ENCODE measurements at places on chromosomes 11 and 22.

DNA sequence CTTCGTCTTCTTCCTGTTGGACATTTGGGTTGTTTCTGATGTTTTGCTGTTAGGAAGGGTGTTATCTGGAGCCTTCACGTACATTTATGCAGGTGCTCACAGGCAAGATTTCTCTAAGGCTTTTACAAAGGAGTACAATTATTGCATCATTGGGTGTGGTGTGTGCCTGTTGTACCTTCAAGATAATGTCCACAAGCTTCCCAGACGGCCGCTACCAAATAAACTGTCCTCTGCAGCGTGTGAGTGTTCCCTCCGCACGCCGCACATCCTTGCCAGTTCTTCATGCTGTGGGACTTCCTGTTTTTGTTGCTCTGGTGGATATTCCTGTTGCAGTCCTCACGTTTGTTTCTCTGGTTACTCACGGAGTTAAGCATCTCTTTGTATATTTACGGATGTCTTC, 133.3 kb downstream of the TBC1D22A start:
- no peak for DNase-seq

GRCh38 chr11:132058211-132058772, 687.9 kb downstream of the NTM start:
- DNase-seq = no peak

GRCh38 chr11:128069665-128070064, 517.7 kb downstream of the ETS1 start:
- no peak for DNase-seq

DNA sequence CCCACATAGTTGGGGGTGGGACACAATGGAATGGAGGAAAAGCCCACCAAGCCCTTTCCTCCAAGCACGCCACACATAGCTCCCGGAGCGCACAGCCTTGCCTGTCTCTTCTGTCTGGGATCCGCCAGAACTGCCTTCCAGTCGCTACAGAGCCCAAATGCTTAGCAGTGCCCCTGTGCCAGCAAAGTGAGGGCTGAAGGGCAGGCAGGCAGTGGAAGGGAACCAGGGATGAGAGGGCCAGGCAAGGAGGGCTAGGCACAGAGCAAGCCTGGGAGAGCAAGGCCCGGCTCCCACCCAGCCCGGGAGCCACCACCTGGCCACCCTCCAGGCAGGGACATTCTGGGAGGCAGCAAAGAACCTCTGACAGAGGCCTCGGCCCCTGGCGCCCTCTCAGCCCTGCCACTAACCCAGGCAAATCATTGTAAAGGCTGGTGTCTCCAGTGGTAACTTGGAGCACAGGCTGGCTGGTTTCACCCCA, 32.5 kb downstream of the PPP2R1B start:
- DNase-seq = no peak

DNA sequence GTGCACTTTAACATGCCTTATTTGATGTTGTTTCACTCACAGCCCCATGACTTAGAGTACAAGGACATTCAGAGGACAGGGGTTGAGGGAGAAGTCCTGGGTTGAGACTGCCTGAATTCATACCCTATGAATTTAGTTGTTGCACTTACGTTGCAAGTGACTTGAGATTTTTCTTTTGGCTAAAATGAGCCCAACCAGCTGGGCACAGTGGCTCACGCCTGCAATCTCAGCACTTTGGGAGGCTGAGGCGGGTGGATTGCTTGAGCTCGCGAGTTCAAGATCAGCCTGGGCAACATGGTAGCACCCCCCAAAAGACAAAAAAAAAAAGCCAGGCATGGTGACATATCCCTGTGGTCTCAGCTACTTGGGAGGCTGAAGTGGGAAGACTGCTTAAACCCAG, 7.3 kb upstream of the GRK3 start:
- no peak for DNase-seq

DNA sequence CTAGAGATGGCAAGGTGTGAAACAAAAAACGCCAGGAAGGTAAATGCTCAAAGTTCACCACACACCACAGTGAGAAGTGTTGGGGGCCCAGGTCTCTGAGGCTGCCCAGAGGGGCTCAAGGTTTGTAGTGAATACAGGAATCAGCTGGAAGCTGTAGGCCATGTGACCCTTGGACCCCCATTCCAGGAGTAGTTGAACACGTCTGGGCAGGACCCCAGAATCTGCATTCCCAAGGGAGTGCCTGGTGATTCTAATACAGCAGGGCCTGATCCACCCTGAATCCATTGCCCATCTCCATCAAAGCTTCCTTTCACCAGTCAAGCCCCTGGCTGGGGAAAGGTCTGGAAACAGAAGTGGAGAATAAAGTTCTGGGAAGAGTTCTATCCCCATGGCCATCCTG, 70.8 kb upstream of the B3GAT1 start:
- DNase-seq = no peak

GRCh38 chr22:50174382-50175190, 4.1 kb downstream of the PANX2 start:
- no peak for DNase-seq

DNA sequence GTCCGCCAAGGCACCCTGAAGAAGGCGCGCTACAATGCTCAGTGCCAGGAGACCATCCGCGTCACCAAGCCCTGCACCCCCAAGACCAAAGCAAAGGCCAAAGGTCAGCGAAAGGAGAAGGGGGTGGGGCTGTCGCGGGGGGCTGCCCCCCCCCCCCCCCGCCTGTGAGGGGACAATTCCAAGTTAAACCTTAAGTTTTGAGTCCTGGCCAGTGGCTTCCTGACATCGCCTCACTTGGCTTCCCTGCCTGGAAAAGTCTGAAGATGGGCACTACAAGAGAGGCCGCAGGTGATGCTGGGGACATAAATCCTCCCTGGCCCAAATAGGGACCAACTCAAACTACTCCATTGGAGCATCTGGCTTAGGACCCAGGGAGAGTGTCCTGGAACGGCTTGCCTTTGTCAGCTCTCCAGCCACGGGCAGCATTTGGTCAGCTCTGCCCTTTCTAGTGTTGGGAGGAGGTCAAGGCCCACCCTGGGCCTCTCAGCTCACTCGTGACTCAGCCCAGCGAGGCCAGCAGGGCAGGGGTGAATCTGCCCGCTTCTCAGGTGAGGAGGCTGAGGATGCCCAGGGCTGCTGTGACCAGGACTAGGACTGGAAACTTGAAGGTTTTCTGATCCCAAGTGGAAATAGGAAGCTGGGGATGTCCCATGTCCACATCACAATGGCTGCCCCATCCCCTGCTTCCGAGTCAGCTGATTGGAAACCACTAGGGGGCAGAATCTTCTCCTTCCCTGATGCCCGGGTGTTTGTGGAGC, 1.4 kb downstream of the MDK start:
- no peak for DNase-seq

DNA sequence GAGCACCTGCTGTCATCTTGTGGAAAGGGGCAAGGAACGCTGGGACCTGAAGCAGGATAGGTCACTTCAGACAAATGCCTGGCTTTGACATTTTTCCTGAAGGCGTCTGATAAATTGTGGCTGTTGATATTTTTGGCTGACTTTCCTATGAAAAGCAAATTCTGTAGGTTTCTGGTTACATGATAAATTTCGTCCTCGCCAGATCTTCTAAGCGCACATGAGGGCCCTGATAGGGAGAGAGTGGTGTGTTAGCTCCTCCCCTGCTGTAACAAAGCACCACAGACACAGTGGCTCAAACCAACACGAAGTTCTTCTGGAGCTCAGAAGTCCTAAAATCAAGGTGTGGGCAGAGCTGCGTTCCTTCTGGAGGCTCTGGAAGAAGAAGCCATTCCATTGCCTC, 19.6 kb downstream of the APOL4 start:
- DNase-seq = no peak

DNA sequence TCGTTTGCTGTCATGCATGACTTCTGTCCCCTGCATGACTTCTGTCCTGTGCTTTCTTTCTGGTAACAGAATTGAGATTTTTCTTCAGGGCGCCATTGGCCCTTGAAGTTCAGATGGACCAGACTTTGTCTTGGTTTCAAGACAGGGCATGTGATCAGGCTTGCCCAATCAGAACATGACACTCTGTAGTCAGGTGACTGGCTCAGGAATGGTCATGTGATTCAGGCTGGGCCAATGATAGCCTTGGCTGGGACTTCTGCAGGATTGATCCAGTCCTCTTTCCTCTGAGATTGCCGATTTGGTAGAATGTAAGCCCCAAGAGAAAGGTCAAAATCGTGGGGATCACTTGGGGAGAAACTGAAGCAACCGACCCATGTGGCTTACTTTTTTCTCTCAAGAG, 90.5 kb upstream of the ALX4 start:
- no peak for DNase-seq

DNA sequence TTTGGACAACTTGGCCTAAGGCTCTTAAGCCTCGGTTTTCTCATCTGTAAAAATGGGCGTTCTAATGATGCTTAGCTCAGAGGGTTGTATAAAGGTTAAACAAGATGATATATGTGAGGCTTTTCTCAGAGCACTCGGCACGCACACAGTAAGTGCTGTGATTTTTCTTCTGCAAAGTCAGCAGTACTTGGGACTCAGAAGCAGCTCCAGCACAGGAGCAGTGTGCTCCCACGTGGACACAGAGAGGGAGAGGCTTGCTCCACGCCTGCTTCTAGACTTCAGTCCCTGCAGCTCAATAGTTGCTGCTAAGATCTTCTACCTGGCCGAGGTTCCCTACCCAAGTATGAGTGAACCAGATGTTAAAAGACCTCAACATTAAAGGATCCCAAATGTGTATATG, 39.9 kb upstream of the PHF21A start:
- no peak for DNase-seq

GRCh38 chr11:128627666-128628324, 40.4 kb upstream of the ETS1 start:
- peak; percentile 36 for DNase-seq

GRCh38 chr22:44386386-44387035, 73.8 kb upstream of the SHISAL1 start:
- DNase-seq = no peak

- peak; percentile 13 for DNase-seq
Measured at GRCh38 chr11:10653946-10654810, 39.4 kb downstream of the IRAG1 start.

DNA sequence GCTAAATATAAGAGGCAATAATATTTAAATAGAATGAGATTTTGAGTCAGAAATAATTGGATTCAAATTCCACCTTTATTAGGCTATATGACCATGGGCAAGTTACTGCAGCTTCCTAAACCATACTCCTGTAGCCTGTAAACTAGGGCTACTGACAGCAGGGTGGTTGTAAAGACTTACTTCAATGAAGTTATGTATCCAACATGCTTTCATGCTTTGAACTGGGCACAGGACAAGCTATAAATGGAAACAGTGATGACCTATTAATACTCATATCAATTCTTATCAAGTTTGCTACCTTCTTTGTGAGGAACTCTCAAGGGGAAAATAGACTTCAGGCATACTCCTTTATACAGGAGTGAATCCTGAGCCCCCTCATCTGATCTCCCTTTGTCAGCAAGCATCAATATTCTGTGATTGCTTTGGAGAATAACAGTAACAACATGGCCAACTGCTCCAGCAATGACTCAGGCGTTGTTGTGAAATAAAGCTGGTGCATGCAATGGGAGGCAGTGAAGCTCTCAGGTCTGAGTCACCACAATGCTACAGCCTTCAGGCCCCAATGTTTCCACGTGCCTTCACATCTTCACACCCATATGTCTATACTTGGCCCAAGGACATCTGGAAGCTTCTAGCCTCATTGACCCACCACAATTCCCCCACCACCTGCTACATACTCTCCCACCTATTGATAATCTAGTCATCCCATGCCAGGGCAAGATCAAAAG, 102.5 kb downstream of the KCNA4 start:
- DNase-seq = no peak

DNA sequence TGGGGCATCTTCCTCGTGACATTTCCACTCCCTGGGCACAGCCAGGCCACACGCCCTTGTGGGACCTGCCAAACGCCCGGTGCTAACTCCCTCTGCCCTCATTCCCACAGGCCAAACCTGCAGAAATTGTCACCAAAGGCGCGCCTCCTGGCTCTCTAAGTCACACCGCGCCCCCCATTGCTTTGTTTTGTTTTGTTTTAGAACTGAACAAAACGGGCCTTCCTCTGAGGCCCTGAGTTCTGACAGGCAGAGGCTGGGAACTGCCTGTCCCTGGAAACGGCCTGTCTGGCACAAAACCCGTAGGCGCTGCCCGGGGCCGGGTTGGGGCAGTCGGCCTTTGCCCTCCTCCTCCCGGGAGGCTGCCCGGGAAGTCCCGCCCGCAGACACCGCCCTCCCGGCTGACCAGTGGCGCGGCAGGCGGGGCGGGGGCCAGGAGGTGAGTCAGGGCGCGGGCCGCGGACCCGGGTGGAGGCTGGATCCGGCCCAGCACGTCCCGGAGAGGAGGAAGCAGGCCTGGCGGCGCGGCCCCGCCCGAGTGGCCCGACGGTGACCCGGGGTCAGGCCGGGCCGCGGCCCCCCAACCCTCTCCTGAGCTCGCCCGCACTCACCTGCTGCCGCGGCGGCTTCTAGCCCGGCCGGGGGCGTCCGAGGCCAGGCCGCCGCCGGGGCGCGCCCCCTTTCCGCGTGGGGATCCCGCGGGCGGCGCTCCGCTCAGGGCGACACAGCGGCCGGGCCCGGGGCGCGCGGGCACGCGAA, 465 bp downstream of the SUN2 start:
- peak; percentile 64 for DNase-seq

DNA sequence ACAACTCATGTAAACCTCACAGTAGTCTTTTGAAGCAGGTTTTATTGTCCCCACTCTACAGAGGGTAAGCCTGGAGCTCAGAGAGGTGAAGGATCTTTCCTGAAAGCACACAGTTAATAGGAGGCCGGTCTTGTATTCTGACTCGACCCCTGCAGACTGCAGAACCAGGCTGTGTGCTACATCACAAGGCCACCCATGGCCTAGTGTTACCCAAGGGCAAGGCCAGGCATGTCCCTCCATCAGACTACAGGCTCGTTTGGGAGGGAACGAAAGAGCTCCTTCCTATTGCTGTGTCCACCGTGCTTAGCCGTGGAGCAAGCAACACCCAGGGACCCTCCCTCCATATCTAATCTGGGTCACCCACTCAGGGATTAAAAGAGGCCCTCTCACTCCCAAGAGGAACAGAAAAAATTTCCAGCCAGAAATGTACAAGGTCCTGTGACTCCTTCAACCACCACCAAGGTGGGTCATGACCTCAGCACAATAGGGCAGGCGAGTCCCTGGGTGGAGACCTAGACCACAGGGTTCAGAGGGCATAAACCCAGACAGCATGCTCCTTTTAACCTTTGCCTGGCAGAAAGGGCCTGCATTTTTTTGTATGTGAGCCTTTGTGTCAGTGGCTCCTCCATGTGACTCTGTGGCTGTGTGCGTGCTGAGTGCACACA, 6.3 kb upstream of the SMIM35 start:
- no peak for DNase-seq

DNA sequence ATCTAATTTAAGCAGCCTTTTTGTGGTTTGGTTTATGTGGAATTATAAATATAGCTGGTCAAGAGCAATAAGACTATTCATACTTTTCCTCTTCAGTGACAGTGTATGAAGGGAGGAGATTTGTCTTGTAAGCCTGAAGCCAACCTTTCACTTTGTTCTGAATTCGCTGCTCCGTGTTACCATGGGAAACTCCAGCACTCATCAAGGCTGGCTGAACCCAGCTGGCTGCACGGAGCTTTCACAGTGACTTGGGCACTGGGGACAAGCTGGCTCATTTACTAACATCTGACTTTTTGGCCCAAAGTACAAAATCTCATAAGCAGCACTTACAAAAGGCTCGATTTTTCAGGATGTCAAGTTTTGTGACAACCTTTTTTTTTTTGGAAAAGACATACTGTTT, 120.4 kb upstream of the GRIA4 start:
- no peak for DNase-seq

GRCh38 chr11:62603072-62603408, 1.4 kb upstream of the MTA2 start:
- no peak for DNase-seq
